ENCODE measurements at places on chromosomes 3 and 15. TPM values are rescaled to one million over a fixed set of nuclear protein-coding genes. Genes with fewer than 3 reads are reported as not detected.

The RETNLB gene
- total RNA-seq, result not detected

The SNTN gene
- total RNA-seq, result not detected

The PRTG gene
- 0.04 TPM for total RNA-seq

The CLDN16 gene
- total RNA-seq, result 0.64 TPM

The CCR9 gene
- not detected for total RNA-seq

The MAGI1 gene
- total RNA-seq, result 21.2 TPM

The PRICKLE2 gene
- 18.3 TPM for total RNA-seq

The GABRB3 gene
- 0.95 TPM for total RNA-seq

The NME9 gene
- not detected for total RNA-seq

The TGM5 gene
- total RNA-seq, result 36.1 TPM

The SKIL gene
- 26.1 TPM for total RNA-seq

The CLPX gene
- 57.4 TPM for total RNA-seq

The ATG7 gene
- total RNA-seq, result 31.3 TPM

The CCRL2 gene
- 1.5 TPM for total RNA-seq

Measured in esophagus squamous epithelium (tissue), 5 donors.